ENCODE measurements at places on chromosomes 2 and 18.

- no peak for DNase-seq
These were observed 1.5 kb upstream of the GPD2 start for GRCh38 chr2:156434461-156435291.

GRCh38 chr18:61606759-61607158, 273.5 kb downstream of the CDH20 start:
- DNase-seq = peak; percentile 86

- DNase-seq = no peak
These were observed 255.5 kb downstream of the CDH2 start for GRCh38 chr18:27921392-27921791.

GRCh38 chr2:3762771-3763447, 59.5 kb downstream of the DCDC2C start:
- no peak for DNase-seq

DNA sequence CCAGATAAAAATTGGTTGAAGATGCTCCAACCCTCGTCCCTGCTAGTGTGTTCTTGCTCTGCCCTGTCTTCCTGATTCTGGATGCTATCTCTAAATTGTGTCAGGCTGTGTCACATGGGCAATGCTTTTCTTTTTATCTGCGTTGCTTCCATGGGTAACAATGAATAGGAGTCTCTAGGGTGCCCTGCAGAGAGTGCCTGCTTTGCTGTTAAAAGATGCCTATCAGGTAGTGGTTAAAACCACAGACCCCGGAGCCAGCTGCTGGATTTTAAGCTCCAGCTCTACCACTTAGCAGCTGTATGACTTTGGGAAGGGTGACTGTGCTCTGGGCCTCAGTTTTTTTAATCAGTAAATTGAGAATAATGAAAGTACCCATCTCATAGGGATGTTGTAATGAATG, 340.3 kb downstream of the PLCL1 start:
- no peak for DNase-seq

GRCh38 chr18:51149670-51150069, 47.8 kb downstream of the MEX3C start:
- DNase-seq = no peak

- DNase-seq = no peak
These were observed 144.8 kb upstream of the GULP1 start for GRCh38 chr2:188146888-188147287.

- DNase-seq = no peak
These were observed 384.0 kb downstream of the NBAS start for GRCh38 chr2:15177103-15177502.

DNA sequence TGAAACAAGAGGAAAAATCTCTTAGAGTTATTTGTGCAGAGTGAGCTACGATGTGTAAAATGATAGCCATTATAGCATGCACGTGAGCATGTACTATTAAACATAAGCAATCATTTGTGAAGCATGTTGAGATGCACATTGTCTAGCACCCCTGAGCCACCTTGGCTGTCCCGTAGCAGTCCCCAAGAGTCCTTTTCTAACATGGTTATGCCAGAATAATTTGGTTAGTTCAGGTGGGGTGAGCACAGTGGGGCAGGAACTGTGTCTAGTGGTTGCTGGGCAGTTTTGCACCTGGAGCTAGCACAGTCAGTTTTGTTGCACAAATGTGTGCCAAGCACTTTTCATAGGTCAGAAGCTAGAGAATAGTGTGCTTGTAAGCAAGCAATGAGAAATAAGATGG, 809.8 kb downstream of the RNF144A start:
- no peak for DNase-seq

GRCh38 chr18:50143886-50144285, 51.1 kb downstream of the MYO5B start:
- DNase-seq = no peak

DNA sequence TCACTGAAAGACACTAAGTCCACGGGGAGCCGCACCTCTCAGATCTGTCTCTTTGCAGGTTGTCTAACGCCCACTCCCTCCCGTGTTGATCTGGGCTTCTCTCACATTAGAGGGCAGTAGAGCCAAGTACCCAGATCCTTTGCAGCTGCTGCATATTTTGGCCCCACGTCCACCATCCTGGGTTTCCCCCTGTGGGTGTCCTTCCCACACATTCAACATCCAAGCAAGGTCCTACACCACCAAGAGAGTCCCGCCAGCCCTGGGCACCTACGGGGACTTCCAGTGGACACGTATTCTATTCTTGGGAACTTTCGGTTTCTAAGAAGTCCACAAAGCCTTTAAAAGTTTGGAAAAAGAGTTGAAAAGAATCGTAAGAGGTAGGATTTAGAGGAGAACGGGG, 116.6 kb downstream of the ATL2 start:
- no peak for DNase-seq

GRCh38 chr2:188819011-188819410, 155.2 kb upstream of the COL3A1 start:
- no peak for DNase-seq

DNA sequence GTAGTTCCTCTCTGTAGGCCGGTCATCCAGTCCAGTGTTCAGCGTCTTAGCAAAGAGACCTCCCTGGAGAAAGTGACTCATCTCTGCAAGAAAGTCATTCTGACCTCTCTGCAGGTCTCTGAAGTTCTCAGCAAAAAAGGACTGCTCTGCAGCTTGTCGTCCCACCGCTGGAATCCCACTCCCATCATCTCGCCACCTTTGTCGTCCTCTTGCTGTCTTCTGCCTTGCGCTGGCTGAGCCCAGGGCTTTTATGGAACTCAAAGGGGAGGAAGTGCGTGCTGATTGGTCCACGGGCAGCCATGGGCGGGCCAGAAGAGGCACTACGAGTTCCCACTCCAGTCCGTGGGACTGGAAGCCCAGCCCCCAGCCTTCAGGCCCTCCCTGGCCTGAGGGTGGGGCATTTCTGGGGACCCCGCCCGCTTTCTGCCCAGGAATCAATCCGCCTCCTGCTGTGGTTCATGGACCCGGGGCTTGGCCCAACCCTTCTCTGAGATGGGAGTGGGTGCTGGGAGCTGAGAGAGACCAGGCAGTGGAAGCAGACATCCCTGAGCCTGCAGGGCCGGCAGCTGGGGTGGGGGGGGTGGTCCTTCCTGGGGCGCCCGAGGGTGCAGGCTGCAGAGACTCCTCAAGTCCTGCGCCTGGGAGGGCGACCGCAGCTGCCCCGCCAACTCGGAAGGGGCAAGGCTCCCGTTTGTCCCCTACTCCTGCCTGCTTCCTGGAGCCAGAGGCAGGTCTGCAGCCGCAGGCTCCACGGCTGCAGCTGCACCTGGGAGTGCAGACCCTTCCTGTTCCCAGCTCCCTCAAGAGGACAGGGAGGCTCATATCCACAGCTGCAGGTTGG, 660.7 kb upstream of the RAB6C start:
- DNase-seq = no peak

- DNase-seq = no peak
These were observed 110.2 kb upstream of the LRP1B start for GRCh38 chr2:142241016-142241415.

GRCh38 chr18:61651145-61651879, 241.5 kb downstream of the RNF152 start:
- DNase-seq = peak; percentile 10

GRCh38 chr2:128285329-128285931, 33.2 kb downstream of the HS6ST1 start:
- DNase-seq = no peak

- no peak for DNase-seq
These were observed at the start of gene MXD1 for GRCh38 chr2:69914950-69915945. Gene MXD1, plus strand, starts transcription at chr2:69915109. Its CDS starts 222 bp downstream, at chr2:69915331.
